ENCODE measurements at places on chromosomes 11 and 22. TPM values are rescaled to one million over a fixed set of nuclear protein-coding genes. Genes with fewer than 3 reads are reported as not detected.

The KDM4E gene
- not detected for total RNA-seq

The MPEG1 gene
- 2.3 TPM for total RNA-seq

The CEND1 gene
- not detected for total RNA-seq

The LGR4 gene
- total RNA-seq = 1.2 TPM

The EHF gene
- total RNA-seq = not detected

The TSSK2 gene
- not detected for total RNA-seq

The COMT gene
- total RNA-seq = 51.4 TPM

The JRKL gene
- 15.6 TPM for total RNA-seq

The CDHR5 gene
- total RNA-seq = not detected

The MPZL3 gene
- 16.2 TPM for total RNA-seq

The CTTN gene
- total RNA-seq = 3.6 TPM

The P2RY2 gene
- not detected for total RNA-seq

The PTDSS2 gene
- total RNA-seq = 33.5 TPM

The OR56A1 gene
- not detected for total RNA-seq

The FERMT3 gene
- 115 TPM for total RNA-seq

The ATG16L2 gene
- total RNA-seq = 127 TPM

The LRRC74B gene
- total RNA-seq = 0.25 TPM

The PGA5 gene
- not detected for total RNA-seq

The RTN4RL2 gene
- total RNA-seq = 0.20 TPM

The NLRP14 gene
- not detected for total RNA-seq
